NAMALWA (cell line): ENCODE measurements at places on chromosomes 13 and 19.
A peak's percentile ranks its signal among the peaks of the same experiment; 100 is the strongest.

DNA sequence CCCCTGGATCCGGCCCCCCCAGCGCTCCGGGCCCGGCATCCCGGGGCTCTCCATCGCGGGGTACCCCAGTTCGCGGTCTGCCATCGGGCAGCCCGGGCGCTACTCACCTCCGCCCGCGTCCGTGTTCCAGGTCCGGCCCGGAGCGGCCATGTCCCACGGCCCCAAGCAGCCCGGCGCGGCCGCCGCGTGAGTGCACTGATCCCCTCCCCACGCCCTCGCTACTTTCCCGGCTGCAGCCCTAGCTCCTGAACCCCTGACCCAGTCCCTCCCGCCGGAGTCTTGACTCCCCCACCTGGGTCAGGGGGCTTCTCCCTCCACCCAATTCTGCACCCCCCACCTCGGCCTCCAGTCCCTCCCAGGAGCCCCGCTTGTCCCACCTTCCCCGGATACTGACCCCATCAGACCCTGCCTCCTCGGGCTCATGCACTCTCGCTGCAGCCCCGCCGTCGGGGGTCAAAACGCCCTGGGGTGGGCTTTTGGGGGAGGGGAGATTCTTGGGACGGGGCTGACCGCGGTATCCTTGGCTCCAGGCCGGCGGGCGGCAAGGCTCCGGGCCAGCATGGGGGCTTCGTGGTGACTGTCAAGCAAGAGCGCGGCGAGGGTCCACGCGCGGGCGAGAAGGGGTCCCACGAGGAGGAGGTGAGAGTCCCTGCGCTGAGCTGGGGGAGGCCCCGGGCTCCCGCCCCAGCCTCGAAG is 566 bp downstream of the HMG20B start:
- DNase-seq = no peak

DNA sequence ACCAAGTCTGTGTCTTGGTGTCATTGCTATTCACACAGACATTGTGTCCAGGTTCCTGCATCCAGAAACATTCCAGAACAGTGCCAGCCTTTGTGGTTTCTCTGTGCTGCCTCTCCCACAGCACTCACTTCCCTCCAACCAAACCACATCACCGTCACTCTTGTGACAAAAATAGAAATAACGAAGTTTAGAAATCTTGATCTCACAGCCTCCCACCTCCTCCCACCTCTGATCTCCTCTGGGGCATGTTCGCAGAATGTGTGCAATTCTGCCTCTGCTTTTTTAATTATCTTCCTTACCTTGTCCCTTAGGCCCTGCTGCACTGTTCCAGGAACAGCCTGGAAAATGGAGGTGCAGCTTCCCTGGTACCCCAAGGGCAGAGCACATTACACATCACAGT is 8.7 kb upstream of the SERPINE3 start:
- no peak for DNase-seq

GRCh38 chr13:111303559-111303958 is 16.9 kb upstream of the TEX29 start:
- DNase-seq = no peak

DNA sequence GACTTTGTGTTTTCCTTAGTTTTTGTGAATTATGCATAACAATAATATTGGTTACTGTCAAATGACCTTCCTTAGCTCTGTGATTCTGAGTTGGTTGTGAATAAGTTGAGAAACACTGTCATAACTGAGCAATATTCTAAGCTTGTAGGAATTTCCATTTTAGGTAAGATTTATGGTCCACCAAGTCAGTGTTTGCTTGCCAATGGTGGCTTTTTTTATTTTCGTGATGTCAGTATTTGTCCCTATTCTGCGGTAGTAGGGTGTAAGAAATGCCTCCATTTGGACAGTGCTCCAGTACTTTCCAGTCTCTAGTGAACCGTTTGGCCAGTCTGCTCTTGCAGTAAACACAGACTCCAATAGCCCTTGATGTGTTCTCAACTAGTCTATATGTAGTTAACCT is 94.7 kb downstream of the FRY start:
- no peak for DNase-seq

GRCh38 chr13:40221460-40222201 is 444.8 kb downstream of the FOXO1 start:
- no peak for DNase-seq

DNA sequence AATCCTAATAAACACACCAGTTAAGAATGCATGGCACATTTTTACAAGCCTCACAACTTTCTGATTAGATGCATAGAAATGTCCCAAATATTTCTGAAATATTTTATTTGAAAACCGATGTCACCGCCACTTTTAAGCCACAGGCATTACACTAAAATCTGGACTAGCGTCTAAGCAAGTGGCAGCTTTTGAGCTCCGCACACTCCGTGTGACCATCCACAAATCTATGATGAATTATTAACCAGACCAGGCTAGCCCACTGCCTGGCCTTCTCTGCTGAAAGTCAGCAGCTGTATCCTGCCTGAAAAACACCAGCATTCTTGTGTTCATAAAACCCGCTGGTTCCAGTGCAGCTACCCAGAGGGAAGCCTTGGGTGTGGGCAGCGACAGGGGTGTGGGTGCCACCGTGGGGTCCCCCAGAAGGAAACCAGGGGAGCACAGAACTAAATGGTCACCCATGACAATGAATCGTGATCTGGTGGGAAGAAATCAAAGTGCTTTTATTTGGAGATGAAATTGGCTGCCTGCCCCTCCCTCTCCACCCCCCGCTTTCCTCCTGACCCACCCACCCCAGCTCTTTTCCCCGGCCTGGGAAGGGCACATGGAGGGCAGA is 13.8 kb downstream of the RASA3 start:
- DNase-seq = no peak

DNA sequence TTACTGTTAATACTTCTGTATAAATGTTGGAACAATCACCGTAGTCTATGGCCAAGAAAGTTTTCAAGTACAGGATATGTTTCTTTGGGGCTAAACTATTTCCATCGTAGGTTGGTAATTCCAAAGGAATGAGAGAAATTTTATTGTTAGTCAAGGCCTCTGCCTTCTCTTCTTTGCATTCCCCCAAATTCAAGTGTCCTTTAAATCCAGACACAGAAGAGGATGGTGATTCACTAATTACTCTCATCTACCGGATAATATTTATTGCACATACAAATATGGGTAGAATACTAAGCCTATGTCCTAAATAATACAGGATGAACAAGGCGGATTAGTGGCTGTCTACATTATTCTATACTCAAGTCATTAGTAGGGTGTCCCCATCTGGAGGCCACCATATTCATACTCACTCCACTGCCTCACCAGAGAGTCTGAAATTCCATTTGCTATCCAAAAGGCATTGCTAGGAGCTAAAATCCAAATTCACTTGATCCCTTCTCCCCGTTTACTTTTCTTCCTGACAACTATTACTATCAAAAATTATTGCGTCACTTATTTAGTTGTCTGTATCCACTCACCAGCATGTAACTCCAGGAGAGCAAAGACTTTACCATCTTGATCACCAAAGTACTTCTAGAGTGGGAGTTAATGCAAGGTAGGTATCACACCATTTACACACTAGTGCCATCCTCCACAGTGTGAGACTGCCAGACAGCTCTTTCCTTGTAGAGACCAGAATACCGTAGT is 82.4 kb upstream of the SGCG start:
- no peak for DNase-seq

DNA sequence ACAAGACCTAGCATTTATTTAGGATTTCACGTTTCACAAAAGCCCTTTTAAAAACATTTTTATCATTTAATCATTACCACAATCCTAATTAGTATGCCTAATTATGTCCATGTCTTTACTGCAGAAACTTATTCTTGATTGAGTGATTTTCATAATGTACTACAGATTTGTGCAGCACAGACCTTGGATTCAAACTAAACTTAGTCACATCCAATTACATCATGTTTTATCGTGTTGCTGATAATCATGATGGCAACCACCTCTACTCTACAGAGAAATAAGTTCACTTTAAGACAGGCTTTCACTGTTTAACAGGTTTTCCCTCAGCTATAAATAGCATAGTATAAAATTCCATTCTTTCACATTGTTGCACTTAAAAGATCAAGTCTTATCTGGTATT is 240.9 kb upstream of the RFC3 start:
- DNase-seq = no peak

GRCh38 chr13:38417727-38418126 is 68.1 kb downstream of the UFM1 start:
- peak; percentile 66 for DNase-seq

DNA sequence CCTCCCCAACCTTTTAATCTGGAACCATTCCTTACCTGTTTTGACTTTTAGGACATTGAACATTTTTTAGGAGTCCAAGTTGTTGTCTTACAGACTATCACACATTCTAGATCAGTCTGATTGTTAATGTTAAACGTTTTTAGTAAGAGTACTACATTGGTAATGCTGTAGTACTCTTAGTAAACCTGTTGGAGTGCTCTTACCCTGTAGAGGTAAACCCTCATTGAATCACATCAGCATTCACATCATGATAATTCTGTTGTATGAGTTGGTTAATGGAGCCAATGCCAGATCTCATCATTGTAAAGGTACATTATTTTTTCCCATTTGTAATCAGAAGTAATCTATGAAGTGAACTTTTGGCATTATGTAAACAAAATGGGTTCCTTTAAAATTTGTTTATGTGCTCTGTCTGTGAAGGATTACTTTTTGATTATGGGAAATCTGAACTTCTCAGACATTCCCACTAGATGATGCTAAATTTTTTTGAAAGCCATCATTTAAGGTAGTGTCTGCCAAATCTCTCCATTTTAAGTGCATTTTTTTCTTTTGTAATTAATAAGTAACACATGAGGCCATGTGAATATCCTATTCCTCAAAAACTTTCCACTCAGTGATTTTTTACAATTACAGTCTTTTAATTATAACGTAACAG is 55.2 kb downstream of the VWA8 start:
- peak; percentile 75 for DNase-seq

- DNase-seq = no peak
Measured at GRCh38 chr13:45162821-45163220, 38.0 kb downstream of the KCTD4 start.

DNA sequence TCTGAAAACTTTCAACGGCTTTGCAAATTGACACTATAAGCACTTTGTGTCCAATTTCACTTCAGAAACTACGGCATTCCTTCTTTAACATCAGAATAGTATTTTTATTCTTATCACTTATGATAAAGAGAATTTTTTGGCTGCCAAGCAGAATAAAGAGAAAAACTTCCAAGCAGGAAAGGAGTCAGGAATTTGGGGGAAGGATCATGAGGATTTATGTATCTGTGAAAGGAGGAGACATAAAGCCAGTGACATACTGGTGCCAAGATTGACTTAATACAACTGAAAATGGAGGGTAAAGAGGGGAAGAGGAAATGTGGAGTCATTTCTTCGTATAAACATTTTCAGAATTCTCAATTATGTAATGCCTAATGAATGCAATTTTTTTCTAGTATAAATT is 94.7 kb downstream of the RBM26 start:
- no peak for DNase-seq

DNA sequence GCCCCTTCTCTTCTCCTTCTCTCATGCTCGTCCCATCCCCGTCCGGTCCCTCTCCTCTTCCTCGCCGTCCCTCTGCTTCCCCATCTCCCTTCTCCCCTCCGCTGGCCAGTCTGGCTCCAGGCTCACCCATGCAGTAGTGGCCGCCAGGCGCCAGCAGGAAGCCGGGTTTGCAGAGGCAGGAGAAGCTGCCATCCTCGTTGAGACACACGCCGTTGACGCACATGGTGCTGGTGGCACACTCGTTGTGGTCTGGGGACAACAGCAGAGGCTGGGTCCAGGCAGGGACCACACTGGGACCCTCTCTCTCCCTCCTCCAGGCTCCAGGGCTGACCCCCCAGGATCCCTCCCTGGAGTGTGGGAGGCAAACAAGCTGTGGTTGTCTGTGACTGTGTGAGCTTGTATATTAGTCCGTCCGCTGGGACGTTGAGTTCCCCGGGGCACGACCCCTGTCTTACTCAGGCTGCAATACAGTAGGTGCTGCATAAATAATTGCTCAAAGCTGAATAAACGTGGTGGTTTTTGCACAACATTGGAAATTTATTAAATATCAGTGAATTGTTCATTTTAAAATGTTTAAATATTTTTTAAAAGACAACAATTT is 16.4 kb downstream of the FBN3 start:
- DNase-seq = no peak

DNA sequence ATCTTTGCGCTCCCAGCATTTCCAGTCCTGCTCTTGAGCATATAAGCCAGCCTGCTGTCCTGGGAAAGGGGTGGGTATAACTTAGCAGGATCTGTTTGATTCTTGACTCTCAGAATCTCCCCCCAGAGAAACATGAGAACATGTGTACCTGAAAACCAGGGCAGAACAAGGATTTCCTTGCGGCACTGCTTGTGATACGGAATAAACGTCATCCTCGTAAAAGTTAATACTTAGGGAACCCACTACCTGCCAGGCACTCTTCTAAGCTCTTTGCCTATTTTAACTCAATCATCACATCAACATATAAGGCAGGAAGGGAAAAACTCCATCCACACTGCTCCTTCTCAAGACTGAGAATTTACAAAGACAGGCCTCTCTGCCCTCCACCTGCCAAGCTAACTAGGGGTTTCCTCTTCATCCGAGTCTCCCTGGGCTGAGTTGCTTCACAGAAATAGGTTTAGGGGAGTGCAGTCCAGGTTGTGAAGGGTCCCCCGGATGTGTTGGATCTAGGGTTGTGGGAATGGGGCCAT is 1.1 kb downstream of the ZNF653 start:
- no peak for DNase-seq
